SW480 (cell line): ENCODE measurements at places on chromosomes 12 and 14.

GRCh38 chr14:23284654-23285529 lies 1.0 kb downstream of the HOMEZ start:
- DNase-seq: peak; percentile 25

DNA sequence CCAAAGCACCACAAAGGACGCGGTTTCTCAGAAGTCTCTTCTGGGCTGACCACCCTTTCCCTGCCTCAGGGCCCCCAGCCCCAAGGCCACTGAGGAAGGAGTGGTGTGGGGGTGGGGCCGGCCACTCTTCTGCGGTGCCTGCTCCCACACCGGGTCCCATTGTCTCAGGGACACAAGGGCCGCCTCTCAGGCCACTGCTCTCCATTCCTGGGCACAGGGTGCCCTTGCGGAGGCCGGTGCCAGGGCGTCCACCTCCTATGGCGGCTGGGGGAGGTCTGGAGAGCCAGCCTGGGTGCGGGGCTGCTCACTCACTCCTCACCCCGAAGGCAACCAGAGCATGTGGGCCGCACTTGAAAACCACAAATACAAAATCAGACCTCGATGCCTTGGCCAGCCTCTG lies 44.1 kb downstream of the PRIMA1 start:
- DNase-seq: no peak

DNA sequence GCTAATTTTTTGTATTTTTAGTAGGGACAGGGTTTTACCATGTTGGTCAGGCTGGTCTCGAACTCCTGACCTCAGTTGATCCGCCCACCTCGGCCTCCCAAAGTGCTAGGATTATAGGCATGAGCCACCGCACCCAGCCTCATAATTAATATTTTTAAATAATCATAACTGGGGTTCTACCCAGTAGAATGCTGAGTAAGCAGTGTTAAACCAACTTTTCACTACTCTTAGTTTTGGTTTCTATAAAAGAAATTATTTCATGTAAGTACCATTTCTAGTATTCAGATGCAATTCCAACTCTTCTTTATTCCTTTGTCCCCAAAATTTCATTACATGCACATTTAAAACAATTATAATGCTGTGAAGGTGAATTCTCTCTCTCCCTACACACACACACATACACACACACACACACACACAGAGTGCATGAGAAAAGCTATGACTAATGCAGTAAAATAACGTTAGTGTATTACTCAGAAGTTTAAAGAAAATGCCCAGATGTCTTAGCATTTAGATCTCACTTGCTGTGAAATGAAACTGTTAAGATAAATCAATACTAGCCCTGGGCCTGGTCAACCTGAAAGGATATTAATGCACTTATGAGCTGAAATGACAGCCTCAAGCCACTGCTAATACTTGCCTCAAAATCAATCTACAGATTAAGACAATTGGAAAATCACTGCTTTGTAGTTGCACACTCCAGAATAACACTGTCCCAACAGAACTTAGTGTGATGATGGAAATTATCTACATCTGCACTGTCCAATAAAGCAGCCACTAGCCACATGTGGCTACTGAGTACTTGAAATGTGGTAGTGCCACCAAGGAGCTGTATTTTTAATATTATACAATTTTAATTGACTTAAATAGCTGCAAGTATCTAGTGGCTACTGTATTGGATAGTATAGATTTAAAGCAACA lies 36.0 kb downstream of the PTPN21 start:
- DNase-seq: no peak

DNA sequence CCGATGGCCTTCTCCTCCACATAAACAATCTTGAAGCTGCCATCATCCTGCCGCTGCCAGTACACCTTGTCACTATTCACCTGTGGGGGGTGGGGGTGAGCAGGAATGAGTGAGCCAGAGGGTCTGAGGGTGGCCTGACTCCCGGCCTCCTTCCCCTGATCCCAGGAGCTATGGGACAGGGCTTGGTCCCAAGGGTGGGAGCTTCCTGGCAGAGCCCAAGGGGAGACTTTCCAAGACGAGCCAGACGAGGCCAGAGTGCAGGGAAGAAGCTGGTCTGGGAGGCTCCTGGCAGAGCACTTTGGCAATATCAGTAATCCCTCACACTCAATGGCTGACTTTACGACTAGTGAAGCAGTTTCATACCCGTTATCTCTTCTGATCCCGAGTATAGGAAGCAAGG lies 7.5 kb downstream of the TGM1 start:
- no peak for DNase-seq

DNA sequence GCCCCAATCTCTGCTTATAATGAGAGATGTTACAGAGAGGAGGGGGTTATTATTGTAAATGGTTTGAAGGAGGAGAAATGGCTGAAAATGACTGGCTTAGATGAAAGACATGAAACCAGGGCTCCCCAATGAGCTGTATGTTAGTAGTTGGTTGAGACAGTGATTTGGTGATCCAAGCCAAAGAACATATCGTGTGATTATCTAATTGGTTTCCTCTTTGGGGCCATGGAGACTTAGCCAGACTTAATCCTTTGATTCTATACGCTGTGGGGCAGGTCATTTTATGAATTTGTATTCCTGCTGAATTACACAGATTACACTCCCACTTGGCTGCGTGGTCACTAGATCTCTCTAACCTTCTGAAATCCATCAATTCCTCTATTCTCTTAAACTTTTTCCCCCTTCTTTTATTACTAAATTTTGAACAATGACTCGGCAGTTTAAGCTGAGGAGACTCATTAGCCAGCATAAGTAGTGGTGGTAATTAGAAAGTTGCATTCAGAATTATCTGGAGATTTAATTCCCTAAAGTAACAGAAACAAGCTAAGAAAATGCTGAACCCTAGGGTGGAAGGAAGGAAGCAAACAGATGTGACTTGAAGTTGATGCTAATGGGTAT lies 5.3 kb downstream of the TTC8 start:
- DNase-seq: no peak

GRCh38 chr14:97024300-97024699 lies 227.1 kb downstream of the VRK1 start:
- no peak for DNase-seq
